Activated CD4-positive, CD25-positive, alpha-beta regulatory T cell treated with anti-CD3 and anti-CD28 coated beads, Interleukin-2, amount 50 U/mL, for 16 hours (primary cell): ENCODE measurements at places on chromosomes 5 and 9.

- no peak for DNase-seq
Observed at GRCh38 chr5:83281658-83282057, 189.9 kb upstream of the VCAN start.

DNA sequence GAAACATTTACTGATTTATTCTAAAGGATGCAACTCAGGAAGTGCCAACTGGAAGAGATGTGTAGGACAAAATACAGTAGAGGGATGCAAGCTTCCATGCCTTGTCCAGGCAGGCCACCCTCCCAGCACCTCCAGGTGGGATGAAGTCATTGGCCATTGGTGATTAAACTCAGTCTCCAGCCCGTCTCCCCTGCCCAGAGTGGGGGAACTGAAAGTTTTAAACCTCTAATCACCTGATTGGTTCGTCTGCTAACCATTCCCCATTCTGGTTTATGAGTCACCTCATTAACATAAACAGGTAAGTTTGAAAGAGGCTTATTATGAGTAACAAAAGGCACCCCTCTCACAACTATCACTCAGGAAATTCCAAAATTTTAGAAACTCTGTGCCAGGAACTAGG lies 8.1 kb downstream of the TNFAIP8 start:
- no peak for DNase-seq

DNA sequence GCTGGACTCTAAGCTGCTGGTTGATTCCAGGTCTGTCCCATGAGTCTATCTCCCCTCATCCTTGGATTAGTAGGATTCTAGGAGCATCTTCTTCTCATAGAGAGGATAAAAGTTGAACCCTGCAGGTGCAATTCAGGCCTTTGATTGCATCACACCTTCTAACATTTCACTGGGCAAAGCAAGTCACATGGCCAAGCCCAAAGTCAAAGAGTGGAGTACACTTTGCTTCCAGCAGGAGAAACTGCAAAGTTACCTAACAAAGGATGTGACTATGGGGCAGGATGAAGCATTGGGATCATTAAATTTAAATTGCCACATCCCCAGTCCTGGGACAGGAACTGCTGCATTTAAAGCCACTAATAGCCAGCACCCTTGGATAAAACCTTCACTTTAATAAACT lies 51.0 kb upstream of the EGFLAM start:
- no peak for DNase-seq

DNA sequence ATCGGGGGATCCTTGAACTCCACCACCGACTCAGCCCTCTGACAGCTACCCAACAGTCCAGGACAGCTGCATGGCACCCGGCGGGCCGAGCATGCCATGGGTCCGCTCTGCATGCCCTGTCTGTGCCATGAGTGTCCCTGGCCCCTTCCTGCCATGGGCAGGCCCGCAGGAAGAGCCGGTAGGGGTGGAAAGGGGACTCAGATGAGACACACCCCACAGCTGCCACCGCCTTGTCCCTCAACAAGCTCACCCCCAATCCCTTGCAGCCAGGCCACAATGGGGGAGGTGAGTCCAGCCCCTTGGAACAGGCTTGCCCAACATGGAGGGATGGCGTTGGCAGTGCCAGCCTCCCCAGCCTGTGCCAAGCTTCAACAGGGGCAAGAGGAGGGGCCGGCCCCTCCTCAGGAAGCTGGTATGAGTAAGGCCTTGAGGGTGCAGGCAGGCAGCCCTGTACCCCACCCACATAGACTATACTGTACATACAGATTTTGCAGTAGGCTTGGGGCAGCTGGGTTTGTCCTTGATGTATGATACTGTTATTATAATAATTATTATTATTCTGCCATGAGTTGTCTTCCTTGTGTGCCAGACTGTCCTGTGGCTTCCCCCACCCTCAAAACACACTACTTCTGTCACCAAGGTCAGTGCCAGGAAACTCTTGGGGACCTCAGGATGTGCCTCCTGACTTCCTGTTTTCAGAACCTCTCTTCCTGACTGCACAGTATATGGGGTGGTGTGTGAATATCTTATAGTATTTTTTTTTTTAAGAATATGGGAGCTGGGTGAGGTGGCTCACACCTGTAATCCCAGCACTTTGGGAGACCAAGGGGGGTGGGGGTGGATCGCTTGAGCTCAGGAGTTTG lies 12.0 kb upstream of the SLC34A1 start:
- DNase-seq, result no peak

- DNase-seq, result no peak
Observed at GRCh38 chr5:95973793-95974325, 12.2 kb upstream of the ELL2 start.

GRCh38 chr5:170660531-170660930 lies 123.0 kb upstream of the GABRP start:
- DNase-seq, result no peak

DNA sequence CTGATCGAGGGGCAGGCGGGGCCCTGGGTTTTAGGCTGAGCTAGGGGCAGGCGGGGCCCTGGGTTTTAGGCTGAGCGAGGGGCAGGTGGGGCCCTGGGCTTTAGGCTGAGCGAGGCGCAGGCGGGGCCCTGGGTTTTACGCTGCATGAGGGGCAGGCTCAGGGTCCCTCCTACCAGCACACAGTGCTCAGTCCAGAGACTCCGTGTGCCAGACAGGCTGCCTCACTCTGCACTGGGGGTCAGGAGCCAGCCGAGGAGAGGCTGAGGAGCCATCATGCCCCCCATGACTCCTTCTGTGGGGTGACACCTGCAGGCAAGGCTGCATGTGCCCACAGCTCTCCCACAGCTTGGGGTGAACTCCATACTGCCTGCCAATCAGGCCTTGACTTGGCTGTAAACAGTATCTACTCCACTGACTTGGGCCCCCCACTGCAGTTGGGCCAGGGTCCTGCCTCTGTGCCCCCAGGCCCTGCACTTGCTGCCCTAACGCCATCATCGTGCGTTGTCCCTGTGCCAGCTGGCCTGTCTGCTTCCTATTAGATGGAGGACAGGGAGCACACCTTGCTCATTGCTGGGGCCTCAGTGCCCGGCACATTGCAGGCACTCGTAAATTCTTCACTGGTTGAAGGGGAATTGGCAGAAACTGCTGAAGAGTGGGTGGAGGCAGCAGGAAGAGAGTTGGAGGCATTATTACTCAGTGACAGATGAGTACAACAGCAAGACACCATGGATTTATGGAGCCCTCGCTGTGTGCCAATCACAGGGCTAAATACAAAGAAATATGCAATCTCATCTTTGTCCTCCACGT lies 78.6 kb downstream of the AMBP start:
- no peak for DNase-seq

DNA sequence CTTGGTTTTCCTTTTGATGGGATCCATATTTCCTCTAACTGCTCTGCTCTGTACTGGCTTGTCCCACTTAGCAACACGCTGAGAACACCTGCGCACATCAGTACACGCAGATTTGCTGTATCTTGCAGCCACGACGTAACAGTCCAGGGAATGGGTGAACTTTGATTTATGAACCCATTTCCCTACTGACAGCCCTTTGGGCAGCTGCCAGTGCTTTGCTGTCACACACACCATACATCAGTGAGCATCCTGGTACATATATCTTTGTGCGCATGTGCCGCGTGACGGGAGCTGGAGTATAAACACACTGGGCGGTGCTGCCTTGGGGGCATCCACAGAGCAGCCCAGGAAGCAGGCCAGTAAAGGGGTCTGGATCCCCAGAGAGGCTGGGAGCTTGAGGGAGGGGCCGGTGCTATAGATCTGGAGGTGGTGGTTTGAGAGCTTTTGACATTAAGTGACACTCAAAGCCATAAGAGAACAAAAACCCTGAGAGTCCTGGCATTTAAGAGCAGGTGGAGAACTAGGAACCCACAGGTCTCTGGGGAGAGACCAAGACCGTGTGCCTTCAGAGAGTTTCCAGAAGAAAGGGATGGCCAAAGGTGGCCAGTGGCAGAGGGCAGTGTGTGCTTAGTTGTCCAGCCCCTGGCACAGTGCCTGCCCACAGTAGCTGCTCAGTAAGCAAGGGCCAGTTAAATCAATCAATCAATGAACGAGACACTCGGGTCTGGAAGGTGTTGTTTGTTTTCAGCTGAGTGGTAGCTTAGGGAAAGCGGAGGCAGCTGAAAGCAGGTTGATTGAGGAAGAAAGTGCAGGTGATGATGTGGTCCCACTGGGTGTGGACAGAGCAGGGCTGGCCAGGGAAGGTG lies 53.7 kb downstream of the LMX1B start:
- no peak for DNase-seq

GRCh38 chr5:157241483-157241882 lies 24.4 kb upstream of the CYFIP2 start:
- DNase-seq, result no peak

DNA sequence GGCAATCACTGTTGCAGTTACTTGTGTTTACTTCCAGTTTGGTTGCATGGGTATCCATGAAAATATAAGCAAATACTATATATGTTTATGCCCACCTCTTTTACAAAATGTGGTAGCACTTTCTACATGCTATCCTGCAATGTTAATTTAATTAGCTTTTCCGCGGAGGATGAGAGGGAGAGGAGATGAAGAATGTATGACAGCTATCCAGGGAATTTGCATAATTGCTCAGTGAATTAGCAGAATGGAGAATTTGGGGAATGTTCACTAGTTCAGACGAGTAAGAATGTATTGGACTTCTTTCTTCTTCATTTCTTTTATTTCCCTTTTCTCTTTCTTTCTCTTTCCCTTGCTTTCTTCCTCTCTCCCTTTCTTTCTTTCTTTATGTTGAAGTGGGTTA lies 140.7 kb upstream of the SLC28A3 start:
- no peak for DNase-seq

DNA sequence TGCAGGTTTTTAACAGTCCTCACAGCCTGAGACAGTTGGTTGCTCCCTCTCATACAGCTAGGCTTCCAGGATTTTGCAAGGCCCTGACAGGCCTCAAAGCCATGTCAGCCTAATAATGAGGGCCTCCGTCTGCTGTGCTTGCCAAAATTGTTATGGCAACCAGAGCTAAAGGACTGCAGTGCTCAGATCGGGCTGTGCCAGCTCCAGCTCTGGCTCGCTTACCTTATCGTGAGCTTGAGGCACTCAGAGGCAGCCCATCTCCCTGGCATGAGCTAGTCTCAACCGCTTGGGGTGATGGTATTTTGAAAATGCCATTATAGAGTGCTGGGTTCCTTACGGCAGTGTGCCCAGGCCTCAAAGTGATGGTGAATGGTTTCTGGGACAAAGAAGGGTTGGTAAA lies 8.4 kb downstream of the MTAP start:
- DNase-seq, result no peak

DNA sequence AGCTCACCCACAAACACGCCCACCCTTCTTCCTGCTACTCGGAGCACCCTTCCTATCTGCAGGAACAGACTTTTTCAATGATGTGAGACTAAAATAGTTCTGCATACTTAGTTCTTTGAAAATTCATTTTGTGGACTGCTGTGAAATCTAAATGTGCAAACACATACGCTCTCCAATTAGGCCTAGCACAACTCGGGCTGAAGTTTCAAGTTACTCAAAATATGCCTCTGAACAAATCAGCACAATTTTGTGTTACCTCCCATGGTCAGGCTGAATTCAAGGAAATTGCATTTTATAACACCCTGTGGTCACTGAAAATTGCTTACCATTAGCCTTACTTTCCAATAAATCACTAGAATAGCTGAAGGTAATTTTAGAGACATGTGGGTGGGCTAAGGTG lies 323.8 kb upstream of the ADCY2 start:
- no peak for DNase-seq

- no peak for DNase-seq
Observed at GRCh38 chr5:136906545-136906944, 541.2 kb upstream of the TRPC7 start.

DNA sequence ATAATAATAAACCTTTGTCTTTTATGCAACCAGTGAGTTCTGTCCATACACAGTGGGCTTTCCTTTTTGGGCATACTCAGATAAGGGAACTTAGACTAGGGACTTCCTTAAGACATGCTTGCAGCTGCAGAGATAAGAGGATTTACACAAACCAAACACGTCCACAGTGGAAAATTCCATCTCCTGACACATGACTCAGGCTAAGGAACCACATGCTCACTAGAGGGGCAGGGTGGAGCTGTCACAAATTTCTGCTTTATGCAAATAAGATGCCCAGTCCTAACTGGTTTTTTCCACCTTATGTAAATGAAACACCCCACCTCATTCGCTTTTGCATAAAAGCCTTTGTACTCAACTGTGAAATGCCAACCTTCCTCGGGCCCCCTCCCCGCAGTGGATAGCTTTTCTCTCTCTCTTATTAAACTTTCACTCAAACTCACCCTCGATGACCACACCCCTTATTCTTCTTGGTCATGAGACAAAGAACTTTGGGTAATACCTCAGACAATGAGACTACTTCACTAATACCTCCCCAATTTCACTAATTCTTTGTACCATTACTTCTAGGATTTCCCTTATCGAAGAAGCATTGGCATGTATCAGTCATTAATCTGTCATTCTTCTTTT lies 170.3 kb upstream of the FTMT start:
- no peak for DNase-seq

DNA sequence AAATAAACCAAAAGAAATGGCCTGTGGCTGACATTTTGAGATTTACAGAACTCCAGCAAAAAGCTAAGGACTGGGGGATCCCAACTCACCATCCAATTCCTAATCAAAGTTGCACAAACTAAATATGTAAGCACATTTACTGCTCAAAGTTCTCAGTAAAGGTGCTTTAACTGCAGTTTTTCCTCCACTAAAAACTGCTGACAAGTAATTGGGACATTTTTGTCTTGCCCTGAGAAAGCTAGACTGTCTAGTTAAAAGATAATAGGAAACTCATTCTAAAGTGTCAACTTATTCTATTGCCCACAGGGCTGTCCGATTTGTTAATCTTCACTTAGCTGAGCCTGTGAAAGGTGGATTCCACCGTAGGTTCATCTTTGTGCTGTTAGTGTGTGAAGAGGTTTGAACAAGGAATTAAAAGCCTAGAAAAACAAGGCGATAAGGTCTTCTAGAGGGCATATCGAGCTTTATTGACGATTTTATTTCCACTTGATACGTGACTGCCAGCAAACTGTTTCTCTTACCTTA lies 1.0 kb downstream of the DOCK8 start:
- no peak for DNase-seq

- no peak for DNase-seq
Observed at GRCh38 chr9:89319015-89319905, 960 bp downstream of the SECISBP2 start.

GRCh38 chr5:160469156-160470144 lies 47.8 kb downstream of the PTTG1 start:
- DNase-seq, result no peak

- DNase-seq, result no peak
Observed at GRCh38 chr5:103120607-103121200, 603 bp downstream of the PPIP5K2 start.

- no peak for DNase-seq
Observed at GRCh38 chr5:3996707-3997336, 401.2 kb downstream of the IRX1 start.

GRCh38 chr5:135490245-135491037 lies 38.3 kb upstream of the TIFAB start:
- no peak for DNase-seq

DNA sequence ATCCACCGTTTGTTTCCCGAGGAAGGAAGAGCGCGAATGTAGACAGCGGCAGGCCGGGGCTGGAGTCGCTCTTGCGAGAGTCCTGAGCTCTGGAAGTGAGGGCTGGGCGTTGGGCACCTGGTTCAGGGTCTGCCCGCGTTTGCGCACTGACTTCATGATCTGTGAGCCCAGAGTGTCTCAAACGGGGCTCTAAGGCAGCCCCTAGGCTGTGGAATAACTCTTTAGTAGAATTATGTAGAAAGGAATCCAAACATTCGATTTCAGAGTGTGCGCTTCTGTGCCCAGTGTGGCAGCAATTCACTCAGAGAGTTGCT lies 478 bp upstream of the GGTA1 start:
- DNase-seq, result no peak

- DNase-seq, result no peak
Observed at GRCh38 chr5:5387777-5388176, 34.7 kb upstream of the ICE1 start.

GRCh38 chr9:110936719-110937452 lies 101.4 kb downstream of the LPAR1 start:
- no peak for DNase-seq

GRCh38 chr9:112404508-112404932 lies 24.6 kb downstream of the HSDL2 start:
- no peak for DNase-seq
